ENCODE measurements at places on chromosomes 12 and 14.

DNA sequence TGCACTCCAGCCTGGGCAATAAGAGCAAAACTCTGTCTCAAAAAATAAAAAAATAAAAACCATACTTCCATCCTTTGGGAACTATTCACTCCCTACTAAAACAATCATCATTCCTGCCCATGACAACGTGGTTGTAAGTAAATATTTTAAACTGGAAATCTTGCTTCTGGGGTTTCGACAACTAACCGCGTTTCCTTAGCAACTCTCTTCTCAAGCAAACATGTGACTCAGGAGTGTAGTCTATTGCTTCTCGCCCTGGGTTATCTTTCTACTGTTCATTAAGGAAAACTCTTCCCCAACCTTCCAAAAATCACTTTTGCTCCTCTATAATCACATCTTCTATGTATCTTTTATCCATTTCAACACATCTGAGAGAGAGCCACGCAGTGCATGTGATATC is 21.8 kb downstream of the APPL2 start:
- DNase-seq: peak; percentile 18

- no peak for DNase-seq
These were observed 111.0 kb upstream of the LHX5 start for GRCh38 chr12:113582521-113583218.

DNA sequence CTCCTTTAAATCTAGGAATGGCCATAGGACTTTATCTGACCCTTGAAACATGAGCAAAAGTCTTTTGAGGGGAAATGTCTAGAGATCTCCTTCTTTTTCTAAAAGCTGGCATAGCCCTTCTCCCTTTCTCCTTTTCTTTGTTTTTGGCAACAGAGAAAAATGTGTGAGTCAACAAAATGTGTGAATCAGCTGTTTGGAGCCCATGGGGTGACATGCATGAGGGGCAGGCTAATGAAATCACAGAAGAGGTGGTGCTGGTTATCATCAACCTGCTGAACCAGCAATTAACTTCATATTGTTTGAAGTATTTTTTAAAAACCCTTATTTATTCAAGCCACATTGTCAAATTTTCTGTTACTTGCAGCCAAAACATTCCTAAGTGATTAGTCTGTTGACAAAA is 132.3 kb downstream of the CCDC59 start:
- peak; percentile 66 for DNase-seq

GRCh38 chr14:75562089-75562488 is 16.3 kb upstream of the FLVCR2 start:
- no peak for DNase-seq

GRCh38 chr12:18421867-18422266 is 160.5 kb downstream of the PIK3C2G start:
- DNase-seq: peak; percentile 36

DNA sequence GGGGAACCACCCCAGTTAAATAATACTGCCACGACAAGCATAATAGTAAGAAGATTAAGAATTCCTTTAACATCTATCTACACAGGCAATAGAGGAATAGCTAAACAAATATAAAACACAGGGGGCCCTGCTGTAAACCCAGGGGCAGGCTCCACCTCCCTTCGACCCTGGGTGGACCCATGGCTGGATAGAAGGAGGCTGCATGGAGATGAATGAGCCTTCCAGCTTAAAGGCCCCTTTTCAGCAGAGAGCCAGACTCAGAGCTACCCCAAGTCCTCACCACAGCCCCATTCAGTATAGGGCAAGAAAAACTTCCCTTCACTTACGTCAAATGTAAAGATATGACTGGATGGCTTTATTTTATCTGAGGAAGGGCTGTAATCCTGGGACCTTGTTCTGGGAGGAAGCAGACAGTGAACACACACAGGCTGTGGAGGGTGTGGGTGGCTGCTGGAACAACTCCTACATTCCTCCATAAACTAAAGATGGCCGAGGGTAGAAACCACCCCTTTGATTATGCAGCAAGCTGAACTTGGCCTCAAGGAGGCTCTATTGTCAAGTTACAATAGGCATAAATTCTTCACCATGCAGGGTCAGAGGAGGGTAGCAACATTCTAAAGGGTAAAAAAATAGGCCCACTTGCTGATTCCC is 30.4 kb downstream of the NUAK1 start:
- peak; percentile 90 for DNase-seq

DNA sequence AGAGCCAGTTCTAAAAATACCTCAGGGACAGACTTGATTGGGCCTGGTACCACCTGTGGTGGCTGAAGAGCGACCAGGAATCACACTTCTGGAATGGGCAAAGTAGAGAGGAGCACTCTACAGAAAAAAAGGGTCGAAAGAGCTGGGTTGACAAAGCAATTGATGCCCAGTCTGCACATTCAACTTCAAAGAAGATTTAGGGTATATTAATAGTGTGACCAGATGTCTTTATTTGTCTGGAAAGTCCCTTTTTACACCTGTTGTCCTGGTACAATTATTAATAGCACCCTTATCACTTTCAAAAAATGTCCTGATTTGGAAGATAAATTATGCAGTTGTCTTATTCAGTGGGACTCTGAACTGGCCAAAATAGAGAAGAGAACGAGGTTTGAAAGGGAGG is 137.5 kb downstream of the DYRK2 start:
- no peak for DNase-seq

GRCh38 chr12:69056743-69057515 is 124.0 kb upstream of the CPM start:
- peak; percentile 56 for DNase-seq

DNA sequence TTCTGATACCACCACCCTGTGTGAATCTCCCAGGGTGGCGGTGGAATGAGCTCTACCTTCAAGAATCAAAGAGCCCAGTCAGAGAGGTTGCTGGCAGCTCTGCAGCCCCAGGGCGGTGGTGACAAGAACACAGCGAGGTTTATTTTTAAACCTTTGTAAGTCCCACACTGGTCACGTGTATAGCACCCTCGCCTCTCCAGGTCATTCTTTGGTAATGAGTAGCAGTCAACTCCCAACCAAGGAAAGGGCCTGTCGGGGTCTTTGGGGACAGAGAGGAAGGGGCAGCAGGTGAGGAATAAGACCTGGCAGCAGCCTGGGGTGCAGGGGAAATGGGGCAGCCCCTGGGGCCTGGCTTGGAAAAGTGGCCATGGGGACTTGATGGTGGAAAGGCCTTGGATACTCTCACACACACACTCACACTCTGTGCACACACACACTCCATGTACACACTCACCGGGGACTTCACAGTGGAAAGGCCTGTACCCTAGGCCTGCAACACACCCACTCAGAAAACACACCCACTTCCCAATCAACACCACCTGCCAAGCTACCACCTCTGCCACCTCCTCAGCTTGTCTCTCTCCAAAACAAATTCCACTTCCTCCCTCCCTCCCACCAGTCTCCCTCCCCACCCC is 178.6 kb downstream of the DPF3 start:
- DNase-seq: peak; percentile 18

DNA sequence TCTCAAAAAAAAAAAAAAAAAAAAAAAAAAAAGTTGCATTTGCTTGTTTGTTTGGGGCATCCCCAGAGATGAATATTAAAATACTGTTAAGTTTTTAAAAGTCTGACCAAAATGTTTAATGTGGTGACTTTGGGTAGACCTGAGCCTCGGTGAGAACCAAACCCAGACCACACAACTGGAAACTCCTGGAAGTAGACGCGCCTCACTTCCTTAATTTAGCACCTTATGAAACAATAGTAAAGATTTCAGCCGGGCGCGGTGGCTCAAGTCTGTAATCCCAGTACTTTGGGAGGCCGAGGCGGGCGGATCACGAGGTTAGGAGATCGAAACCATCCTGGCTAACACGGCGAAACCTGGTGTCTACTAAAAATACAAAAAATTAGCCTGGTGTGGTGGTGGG is 9.3 kb downstream of the NFKBIA start:
- DNase-seq: no peak

DNA sequence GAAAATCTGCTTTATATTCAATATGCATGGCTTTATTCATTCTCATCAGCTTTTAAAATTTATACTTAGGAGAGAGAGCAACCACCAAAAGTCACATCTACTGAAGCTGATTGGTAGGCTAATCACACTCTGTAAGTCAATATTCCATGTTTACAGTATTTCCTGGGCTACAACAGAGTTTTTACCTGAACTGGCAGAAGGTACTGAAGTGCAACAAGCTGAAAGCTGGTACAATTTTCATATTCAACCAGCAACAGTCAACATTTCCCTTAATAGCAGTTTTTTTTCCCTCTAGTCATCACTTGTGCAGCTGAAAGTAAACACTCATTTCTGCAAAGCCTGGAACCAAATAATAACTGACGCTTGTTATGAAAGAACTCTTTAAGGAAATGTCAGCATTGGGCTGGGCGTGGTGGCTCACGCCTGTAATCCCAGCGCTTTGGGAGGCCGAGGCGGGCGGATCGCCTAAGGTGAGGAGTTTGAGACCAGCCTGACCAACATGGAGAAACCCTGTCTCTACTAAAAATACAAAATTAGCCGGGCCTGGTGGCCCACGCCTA is 12.9 kb downstream of the BRAP start:
- no peak for DNase-seq

DNA sequence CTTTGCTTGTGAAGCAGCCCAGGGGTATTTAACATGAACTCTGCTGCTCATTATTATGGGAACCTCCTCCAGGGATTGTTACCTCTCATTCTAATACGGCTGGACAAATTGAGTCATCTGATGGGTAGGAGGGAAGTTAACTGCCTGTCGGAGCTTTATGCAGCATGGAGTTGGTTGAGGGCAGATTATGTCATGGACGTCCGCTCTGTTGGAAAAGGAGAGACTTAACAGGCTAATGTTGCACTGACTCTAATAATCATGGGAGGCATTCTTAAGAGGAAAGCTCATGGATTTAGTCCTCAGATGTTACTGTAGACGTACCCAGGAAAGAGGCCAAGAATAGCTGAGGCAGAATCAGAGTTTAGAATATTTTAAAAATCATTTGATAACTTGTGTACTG is 9.9 kb downstream of the POP5 start:
- peak; percentile 71 for DNase-seq

DNA sequence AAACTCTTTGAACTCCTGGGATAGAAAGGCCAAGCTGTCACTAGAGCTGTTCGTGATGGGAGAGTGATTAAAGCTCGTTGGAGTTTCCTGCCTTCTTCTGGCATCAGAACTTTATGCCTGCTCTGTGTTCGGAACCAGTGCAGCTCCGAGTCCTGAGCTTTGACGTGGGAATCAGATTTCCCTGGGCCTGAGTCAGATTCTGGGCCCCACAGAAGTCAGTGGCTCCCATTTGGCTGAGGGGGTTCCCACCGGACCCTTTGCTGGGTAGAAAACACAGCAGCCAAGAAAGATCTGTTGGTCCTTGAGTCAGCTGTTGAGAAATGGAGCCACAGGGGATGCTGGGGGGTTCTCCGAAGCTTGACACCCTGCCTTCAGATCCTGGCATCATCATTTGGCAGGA is 238.0 kb downstream of the CHST11 start:
- DNase-seq: peak; percentile 16

DNA sequence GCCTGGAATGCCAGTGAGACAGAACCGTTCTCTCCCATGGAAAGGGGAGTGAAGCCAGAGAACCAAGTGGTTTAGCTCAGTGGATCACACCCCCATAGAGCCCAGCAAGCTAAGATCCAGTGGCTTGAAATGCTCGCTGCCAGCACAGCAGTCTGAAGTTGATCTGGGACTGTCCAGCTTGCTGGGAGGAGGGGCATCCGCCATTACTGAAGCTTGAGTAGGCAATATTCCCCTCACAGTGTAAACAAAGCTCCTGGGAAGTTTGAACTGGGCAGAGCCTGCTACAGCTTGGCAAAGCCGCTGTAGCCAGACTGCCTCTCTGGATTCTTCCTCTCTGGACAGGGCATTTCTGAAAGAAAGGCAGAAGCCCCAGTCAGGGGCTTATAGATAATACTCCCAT is 374.3 kb upstream of the DCN start:
- no peak for DNase-seq

GRCh38 chr12:130053651-130054069 is 108.6 kb upstream of the FZD10 start:
- DNase-seq: no peak

- peak; percentile 21 for DNase-seq
These were observed 18.0 kb upstream of the DYRK2 start for GRCh38 chr12:67630373-67631088.

DNA sequence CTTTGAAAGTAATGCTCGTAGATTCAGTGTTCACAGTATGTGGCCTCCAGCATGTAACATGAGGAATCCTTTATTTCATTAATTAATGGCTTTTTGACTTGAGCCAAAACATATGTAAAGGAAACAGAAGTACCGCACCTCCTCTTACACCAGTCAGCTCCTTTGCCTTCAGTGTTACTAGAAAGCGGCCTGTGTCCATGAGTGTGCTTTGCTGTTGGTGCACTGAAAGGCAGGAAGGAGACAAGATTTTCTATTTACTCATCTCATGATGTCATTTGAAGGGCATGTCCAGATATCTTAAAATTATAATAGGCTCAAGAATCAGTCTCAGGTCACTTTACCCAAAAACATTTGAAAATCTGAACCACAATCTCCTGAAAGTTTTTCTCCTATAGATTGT is 9.9 kb upstream of the CCT2 start:
- DNase-seq: no peak

GRCh38 chr12:101604132-101604531 is 9.4 kb downstream of the MYBPC1 start:
- peak; percentile 48 for DNase-seq

DNA sequence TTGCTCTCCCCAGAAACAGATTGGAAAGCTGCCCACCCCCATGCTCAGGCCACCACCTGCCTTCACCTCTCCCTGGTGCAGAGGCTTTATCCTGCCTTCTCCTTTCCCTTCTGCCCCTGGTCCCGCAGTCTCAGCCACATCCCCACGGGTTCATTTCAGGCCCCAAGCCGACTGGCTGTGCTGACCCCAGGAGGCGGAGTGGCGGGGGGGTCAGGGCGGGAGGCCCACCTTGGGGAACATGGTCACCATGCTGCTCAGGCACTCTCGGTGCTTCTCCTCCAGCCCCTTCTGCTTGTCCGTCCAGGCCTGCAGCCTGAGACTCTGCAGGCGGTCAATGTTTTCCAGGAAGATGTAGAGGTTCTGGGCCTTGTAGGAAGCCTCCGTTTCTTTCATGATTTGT is 6.9 kb downstream of the FAM186B start:
- DNase-seq: no peak

DNA sequence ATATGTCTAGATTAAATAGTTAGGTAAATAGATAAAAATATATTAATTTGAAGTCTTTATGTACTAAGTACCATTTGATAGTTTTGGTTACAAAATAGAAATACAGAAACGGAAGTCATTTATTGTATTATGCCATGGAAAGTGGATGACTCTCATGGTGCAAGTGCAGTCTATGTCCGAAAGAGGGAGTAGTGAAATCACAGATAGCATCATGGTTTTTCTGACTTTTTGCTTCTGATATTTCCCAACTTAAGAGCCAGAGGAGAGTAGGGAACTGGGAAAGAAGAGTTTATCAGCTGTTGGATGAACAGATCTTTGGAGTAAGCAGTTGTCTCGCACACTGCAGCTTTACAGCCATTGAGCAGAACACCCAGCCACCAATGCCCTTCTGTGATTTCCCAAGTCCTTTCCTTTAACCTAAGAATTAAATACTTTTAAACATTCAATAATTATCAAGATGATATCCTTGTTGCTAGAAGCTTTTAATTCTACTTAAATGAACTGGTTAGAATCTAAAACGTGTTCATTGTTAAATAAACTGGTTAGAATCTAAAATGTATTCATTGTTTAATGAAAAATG is 18.4 kb upstream of the SRGAP1 start:
- peak; percentile 67 for DNase-seq

Measured in astrocyte of the hippocampus (primary cell).